ENCODE measurements at places on chromosomes 7 and 10.

- no peak for DNase-seq
Measured at GRCh38 chr10:72367301-72367960, 12.7 kb upstream of the DNAJB12 start.

DNA sequence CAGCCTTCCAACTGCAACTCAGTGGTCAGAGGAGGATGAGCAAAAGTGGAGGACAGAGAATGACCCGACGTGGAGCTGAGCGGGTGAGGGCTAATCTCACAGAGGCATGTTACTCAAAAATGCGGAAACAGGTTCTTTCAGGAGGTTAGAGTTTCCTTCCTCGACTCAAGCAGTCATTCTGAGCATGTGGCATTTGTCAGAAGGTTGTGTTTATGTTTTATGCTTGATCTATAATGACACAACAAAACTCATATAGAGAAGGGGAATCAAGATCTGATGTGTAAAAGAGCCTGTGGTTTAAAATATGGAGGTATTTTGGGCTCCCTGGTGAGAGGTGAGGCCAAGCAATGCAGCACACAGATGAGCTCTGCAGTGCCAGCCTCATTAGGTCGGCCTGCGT is 311.4 kb downstream of the ADARB2 start:
- no peak for DNase-seq

- DNase-seq: no peak
Measured at GRCh38 chr10:11328264-11329061, 283.0 kb downstream of the USP6NL start.

DNA sequence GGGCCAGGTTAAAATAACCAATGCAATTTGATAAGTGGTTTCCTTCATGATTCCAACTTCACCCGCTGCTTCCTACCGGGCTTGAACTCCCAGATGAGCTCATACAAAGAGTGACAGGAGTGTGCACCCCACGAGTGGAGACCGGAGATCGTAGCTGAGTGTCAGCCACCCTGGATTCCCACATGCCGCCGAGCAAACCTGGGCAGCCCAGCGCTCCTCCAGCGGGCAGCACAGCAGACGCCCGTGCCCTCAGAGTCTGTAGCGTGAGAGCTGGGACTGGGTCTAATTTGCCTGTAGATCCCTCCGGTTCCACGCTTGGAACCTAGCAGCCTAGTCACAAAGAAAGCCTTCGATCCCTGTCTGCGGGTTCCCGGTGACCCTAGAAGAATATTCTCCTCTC is 476.1 kb upstream of the MGMT start:
- DNase-seq: no peak

GRCh38 chr7:102468478-102469350 is 3.9 kb downstream of the LRWD1 start:
- DNase-seq: no peak

GRCh38 chr10:117226813-117227451 is 14.0 kb upstream of the SLC18A2 start:
- DNase-seq: no peak

- DNase-seq: no peak
Measured at GRCh38 chr7:114718861-114719260, 203.0 kb upstream of the MDFIC start.

- no peak for DNase-seq
Measured at GRCh38 chr7:40306596-40306995, 171.8 kb downstream of the SUGCT start.

DNA sequence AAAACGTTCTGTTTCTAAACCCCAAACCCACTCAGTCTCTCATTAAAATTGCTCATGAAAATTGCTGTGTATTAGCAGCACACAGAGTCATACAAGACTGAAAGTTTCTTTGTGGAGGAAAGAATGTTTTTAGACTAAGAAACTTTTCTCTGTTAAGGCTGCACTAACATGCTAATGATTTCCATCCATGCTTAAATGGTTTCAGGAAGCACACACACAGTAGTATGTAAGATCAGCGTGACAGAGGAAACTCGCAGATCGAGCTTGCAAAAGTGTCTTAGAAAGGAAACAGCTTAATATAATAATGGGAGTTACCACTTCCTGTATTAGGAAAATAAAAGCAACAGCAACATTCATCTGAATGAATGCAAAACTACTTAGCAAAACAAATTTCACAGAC is 112.7 kb downstream of the ICA1 start:
- DNase-seq: no peak

All from activated T-cell treated with anti-CD3 and anti-CD28 coated beads, Interleukin-2, amount 50 U/mL, for 4 hours (primary cell).